ENCODE measurements at places on chromosomes 7 and 10.

DNA sequence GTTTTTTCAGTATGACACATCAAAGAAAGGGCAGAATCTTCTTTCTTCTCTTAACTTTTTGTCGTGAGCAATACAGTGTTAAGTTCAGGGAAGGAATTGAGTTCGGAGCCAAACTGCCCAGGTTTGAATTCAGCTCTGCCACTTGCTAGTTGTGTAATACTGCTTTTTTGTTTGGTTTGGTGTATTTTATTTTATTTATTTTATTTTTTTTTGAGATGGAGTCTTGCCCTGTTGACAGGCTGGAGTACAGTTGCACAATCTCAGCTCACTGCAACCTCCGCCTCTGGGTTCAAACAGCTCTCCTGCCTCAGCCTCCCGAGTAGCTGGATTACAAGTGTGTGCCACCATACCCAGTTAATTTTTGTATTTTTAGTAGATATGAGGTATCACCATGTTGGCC, 539.8 kb upstream of the GALNT17 start:
- no peak for DNase-seq

DNA sequence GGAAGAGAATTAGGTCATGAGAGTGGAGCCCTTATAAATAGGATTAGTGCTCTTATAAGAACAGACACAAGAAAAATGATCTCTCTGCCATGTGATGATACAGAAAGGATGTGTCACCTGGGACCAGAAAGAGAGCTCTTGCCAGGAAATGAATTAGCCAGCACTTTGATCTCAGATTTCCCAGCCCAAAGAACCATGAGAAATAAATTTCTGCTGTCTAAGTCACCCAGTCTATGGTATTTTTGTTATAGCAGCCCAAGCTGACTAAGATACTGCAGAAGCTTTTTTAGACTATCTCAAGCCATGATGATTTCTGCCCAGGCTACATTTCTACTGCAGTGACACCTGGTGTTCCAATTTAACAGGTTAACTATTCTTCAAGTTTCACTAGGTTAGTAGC, 84.8 kb downstream of the RSU1 start:
- no peak for DNase-seq

GRCh38 chr7:8056439-8056838, 87.8 kb downstream of the GLCCI1 start:
- DNase-seq: no peak

- no peak for DNase-seq
These were observed 3.6 kb downstream of the TSPAN14 start for GRCh38 chr10:80457554-80458262.

DNA sequence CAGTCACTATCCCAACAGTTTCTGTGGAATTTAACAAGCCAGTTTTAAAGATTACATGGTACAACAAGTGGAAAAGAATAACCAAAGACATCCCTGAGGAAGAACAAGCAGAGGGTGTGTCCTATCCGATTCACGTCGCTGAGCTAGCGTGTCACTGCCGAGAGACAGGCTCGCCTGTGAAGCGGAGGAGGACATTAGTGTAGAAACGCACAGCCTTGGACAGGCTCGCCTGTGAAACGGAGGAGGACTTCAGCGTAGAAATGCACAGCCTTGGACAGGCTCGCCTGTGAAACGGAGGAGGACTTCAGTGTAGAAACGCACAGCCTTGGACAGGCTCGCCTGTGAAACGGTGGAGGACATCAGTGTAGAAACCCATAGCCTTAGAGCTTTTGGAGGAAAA, 52.7 kb upstream of the INPP5A start:
- no peak for DNase-seq

DNA sequence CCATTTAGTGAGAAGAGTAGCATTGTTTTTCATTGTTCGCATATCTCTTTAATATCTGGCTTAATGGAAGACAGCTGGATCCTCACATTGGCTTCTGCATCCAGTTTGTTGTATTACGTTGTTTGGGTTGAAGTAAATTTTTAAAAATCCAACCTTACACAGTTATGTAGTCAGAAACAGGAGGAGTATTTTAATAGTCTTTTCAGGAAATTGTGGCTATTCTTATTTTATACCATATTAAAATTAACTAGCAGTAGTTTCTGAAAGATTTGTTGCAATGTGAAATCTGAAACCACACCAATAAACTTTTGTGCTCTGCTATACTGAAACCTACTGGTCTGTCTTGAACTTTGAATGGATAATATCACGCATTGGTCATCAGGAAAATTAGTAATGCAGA, 27.9 kb downstream of the MYPN start:
- DNase-seq: no peak

DNA sequence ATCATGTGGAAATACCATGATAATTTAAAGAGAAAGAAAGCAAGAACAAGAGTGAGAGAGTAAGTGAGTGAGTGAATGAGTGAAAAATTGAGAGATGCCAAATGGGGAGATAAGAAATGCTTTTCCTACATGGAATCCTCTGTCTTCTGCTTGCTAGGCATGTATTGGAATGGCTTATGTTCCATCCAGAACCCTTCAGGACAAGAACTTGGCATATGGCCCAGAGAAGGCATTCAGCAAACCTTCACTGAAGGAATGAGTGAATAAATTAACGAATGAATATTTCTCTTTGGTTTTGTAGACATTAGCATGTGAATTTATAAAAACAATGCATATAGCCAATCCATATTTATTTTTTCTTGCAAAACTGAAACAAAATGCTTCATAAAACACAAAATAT, 162.2 kb downstream of the LRRTM3 start:
- DNase-seq: no peak

DNA sequence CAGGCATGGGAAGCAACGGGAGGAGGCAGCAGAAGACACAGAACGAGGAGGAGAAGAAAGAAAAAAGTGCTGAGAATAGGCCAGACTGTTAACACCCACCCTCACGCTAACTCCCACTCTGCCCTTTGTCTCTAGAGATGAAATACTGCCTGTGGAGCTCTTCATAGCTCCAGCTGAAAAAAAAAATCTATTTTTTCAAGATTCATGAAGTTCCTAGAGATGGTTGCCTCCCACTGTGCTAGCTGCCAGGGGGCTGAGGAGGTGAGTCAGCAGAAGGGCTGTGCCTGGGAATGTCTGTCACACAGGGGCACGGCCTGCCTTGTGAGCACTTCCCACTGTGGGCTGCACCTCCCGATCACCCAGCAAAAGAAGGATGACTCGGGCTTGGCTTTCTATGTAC, 144.5 kb downstream of the RNF216 start:
- no peak for DNase-seq

GRCh38 chr7:121689749-121690148, 183.2 kb upstream of the PTPRZ1 start:
- DNase-seq: no peak
